Activated naive CD8-positive, alpha-beta T cell treated with anti-CD3 and anti-CD28 coated beads for 36 hours (primary cell): ENCODE measurements at places on chromosomes 6 and 20.

GRCh38 chr6:54285595-54285994, 22.6 kb upstream of the TINAG start:
- no peak overlapping the region for H3K27ac ChIP-seq
- no peaks in the 10 kb centered on the region for H3K4me1 ChIP-seq
- H3K27me3 ChIP-seq: no peaks in the 10 kb centered on the region
- DNase-seq: no peak
- no peak overlapping the region for H3K4me3 ChIP-seq

DNA sequence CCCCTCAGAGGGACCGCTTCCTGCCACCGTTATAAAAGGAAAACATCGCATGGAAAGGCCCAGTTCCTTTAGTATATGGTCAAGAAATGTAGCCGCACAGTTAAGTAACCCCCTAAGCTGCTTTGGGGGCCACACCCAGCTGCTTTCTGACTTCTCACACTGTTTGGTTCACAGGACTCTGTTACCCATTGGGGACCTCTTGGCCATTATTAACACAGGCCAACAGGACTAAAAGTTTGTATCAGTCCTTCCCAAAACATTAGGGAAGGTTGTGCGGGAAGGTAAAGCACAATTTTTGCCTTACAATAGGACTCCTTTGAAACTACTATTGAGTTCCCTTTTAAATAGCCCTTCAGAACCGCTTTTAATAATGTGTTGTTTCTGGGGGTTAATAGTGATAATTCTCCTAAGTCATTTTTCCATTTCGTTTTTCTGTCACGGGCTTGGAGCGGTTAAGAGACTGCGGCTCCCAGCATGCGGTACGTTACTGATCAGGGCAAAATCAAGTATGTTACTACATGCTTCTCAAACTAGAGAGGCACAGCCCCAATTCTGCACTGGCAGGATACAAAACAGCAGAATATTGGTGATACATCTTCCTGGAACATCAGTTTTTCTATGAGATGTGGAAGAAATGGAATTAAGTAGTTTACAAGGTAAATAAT, 668 bp upstream of the RPP40 start:
- H3K27me3 ChIP-seq: no peaks in the 10 kb centered on the region
- DNase-seq: no peak
- peak overlapping the region; percentile 98 for H3K27ac ChIP-seq
- peaks cover 12% of the 10 kb centered on the region for H3K4me1 ChIP-seq
- peak overlapping the region; percentile 95 for H3K4me3 ChIP-seq

DNA sequence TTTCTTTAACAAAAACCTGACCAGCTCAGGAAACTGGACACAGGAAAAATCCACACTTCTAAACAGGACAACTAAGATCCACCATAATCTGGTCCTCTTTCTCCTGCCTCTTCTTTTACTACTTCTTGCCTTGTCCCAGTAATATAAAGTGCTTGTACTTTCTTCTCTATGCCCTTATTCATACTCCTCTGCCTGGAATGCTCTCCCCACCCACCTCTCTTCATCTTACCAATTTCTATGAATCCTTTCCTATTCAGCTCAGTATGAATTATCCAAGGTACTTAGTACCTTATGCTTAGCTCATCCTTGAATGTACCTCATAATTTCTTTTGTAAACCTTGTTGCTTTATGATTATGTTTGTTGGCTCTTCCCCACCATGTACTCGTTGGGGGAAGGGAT, 159.4 kb downstream of the CDK19 start:
- peaks cover 2% of the 10 kb centered on the region for H3K36me3 ChIP-seq
- peaks cover 2% of the 10 kb centered on the region for H3K4me1 ChIP-seq
- DNase-seq: no peak
- no peak overlapping the region for H3K4me3 ChIP-seq

DNA sequence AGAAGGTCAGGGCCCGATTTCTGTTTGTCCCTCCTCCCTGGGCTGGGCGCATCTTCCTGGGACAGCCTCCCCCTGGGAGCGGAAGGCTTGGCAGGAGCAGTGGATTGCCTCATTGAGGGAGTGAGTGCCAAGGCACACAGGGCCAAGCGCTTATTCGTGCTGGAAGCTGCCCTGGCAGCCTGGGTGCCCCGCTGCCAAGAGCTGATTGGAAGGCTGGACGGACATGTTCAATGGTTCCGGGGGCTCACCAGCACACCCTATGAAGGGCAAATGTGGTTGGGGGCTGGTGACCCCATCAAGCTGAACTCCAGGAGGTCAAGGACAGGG, 10.3 kb upstream of the ZNF831 start:
- H3K36me3 ChIP-seq: peaks cover 23% of the 10 kb centered on the region
- no peak overlapping the region for H3K4me3 ChIP-seq
- no peaks in the 10 kb centered on the region for H3K27me3 ChIP-seq
- no peak for DNase-seq
- peaks cover 81% of the 10 kb centered on the region for H3K4me1 ChIP-seq
- H3K27ac ChIP-seq: no peak overlapping the region

DNA sequence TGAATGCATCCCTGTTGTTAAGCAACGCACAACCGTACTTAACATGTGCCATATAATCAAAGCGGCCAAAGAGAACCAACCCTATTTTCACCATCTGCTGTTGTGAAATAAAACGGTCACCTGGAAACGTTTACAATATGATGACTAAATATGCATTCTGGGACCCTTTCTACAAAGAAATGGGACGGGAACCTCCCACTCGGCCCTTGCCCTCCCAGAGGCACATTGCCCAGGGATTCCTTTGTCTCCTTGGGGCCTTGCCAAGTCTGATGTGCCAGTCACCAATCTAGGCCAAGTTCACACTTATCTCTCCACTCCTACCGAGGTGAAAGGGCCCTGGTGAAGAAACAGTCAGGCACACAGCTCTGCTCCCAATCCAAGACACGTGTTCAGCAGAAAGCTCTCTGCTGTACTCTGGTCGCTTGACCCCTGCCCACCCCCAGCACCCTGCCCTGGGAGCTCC, 427.4 kb upstream of the JARID2 start:
- H3K27ac ChIP-seq: no peak overlapping the region
- H3K4me3 ChIP-seq: no peak overlapping the region
- no peak for DNase-seq
- H3K4me1 ChIP-seq: peaks cover 5% of the 10 kb centered on the region
- H3K36me3 ChIP-seq: no peaks in the 10 kb centered on the region

DNA sequence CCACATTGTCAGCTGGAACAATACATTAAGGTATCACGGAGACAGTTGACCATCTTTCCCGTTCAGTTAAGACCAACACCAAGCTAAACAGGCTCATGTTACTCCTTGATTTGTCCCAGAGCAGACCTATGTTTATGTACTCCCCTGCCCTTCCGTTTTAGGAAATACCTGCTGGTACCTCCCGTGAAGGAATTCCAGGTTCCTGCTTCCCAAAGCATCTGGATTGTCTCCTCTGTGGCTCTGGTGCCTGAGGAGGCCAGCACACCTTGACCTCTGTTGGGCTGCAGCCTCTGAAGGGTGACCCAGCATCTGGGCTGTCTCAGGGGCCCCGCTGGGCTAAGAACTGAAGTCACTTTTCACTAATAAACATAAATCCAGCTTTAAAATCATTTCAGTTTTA, 647.8 kb upstream of the MARCKS start:
- H3K4me3 ChIP-seq: no peak overlapping the region
- H3K27me3 ChIP-seq: no peaks in the 10 kb centered on the region
- no peaks in the 10 kb centered on the region for H3K4me1 ChIP-seq
- H3K27ac ChIP-seq: no peak overlapping the region

- H3K36me3 ChIP-seq: peaks cover 16% of the 10 kb centered on the region
- H3K4me3 ChIP-seq: no peak overlapping the region
- H3K27me3 ChIP-seq: no peaks in the 10 kb centered on the region
- DNase-seq: no peak
Observed at GRCh38 chr20:59944726-59945125, 4.5 kb downstream of the FAM217B start.

- H3K4me3 ChIP-seq: no peak overlapping the region
- peaks cover 14% of the 10 kb centered on the region for H3K27me3 ChIP-seq
- no peaks in the 10 kb centered on the region for H3K4me1 ChIP-seq
Observed at GRCh38 chr20:38250609-38251008, 9.9 kb downstream of the KIAA1755 start.

GRCh38 chr6:96460052-96460700, 61.4 kb upstream of the UFL1 start:
- H3K27ac ChIP-seq: no peak overlapping the region
- H3K36me3 ChIP-seq: no peaks in the 10 kb centered on the region
- H3K27me3 ChIP-seq: no peaks in the 10 kb centered on the region
- no peak overlapping the region for H3K4me3 ChIP-seq
- no peak for DNase-seq

DNA sequence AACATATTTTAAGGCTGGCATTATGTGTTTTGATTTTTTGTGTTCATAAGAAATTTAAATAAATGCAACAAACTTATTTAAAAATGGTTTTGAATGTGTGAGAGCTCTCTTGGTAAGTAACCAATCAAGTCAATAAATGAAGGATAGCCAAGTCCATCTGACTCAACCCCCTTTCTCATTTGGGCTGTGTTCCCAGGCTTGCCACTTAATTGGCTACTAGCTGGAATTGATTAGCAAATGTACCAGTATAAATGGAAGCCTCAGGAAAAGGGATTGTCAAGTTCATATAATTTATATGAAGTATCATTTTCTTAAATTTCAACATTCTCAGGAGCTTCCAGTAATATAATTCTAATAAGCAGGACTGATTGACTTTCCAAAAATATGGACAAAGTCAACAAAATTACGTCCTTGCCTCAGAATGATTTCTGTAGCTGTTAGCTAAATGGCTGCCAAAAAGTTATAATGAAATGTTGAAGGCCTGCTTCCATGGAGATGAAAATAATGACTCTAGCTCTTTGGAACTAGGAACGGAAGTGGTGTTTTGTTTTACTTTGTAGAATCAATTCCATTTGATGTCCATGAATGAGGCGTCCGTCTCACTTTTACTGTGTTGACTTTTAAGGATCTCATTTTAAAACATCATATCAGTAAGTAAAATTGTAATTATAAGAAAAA, 614.9 kb downstream of the CDH26 start:
- no peak overlapping the region for H3K27ac ChIP-seq
- H3K36me3 ChIP-seq: no peaks in the 10 kb centered on the region
- DNase-seq: no peak
- no peak overlapping the region for H3K4me3 ChIP-seq

GRCh38 chr6:87053312-87053711, 41.6 kb downstream of the CGA start:
- H3K27ac ChIP-seq: no peak overlapping the region
- H3K36me3 ChIP-seq: no peaks in the 10 kb centered on the region
- H3K4me1 ChIP-seq: peaks cover 3% of the 10 kb centered on the region
- H3K4me3 ChIP-seq: no peak overlapping the region
- no peak for DNase-seq
- peaks cover 21% of the 10 kb centered on the region for H3K27me3 ChIP-seq

- peak; percentile 42 for DNase-seq
- peaks cover 35% of the 10 kb centered on the region for H3K4me1 ChIP-seq
- H3K4me3 ChIP-seq: peak overlapping the region; percentile 100
- peak overlapping the region; percentile 97 for H3K27ac ChIP-seq
- no peaks in the 10 kb centered on the region for H3K27me3 ChIP-seq
- peaks cover 26% of the 10 kb centered on the region for H3K36me3 ChIP-seq
Observed at GRCh38 chr6:169722362-169723199, 1.7 kb downstream of the PHF10 start.

GRCh38 chr20:47237715-47238114, 118.8 kb downstream of the ZMYND8 start:
- no peak overlapping the region for H3K27ac ChIP-seq
- no peaks in the 10 kb centered on the region for H3K4me1 ChIP-seq
- peaks cover 24% of the 10 kb centered on the region for H3K36me3 ChIP-seq
- DNase-seq: no peak
- no peaks in the 10 kb centered on the region for H3K27me3 ChIP-seq

DNA sequence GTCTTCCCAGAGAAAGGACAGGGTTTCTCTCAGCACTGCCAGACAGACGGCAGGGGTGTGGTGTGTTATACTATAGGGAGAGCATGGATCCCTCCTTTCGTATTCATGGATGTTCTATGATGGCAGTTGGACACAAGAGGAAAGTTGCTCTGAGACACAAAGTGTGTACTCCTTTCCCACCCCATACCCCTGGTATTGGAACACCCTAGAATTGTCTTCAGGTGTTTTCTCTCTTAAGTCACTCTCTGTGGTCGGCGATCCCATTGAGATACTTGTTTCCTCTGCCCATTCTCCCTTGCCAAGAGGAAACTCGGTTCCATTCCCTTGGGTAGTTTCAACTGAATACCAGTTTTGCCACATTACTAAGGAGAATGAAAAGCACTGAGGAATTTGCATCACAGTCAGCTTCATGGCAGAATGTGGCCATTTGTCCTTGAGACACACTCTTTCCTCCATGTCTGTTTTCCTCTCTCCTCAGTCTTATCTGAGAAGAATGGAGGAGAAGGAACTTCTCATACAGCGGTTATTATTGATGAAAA, 53.4 kb downstream of the RNF182 start:
- no peak overlapping the region for H3K4me3 ChIP-seq
- no peaks in the 10 kb centered on the region for H3K4me1 ChIP-seq
- H3K36me3 ChIP-seq: peaks cover 3% of the 10 kb centered on the region
- H3K27ac ChIP-seq: no peak overlapping the region
- peaks cover 10% of the 10 kb centered on the region for H3K27me3 ChIP-seq
- DNase-seq: no peak

DNA sequence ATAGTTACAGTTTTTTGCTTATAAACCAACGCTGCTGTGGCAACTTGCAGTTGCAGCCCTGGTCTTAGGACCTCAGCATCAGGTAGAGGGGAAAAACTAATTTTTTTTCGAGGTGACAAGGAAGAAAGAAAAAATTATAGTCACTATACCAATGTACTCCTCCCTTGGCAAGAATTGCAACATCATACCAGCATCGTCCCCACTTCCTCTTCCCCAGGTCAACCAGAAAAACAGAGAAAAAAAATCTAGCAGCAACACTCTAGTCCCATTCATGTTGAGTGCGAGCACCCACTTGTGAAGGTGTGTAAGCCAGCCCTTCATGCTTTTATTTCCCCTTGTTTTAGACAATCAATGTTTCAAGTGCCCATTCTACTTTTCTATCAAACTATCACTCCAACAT, 13.1 kb upstream of the DCBLD1 start:
- no peak for DNase-seq
- H3K4me3 ChIP-seq: no peak overlapping the region
- H3K27ac ChIP-seq: no peak overlapping the region
- H3K36me3 ChIP-seq: no peaks in the 10 kb centered on the region

DNA sequence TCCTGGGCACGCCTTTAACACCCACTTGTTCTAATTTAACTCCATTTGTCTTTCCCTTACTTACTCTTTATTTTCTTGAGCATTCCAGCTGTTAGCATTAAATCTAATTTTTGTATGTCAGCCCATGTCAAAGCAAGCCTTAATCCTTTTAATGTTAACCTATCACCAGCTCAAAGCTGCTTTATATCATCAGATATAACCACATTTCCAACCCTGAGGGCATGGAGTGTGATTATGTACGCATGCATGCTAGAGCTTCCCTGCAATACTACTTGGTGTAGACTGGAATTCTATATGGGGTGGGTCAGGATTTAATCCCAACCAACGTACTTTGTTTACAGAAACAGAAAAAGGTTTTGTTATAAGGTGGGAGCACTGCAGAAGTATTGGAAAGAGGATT, 139.4 kb upstream of the HMGN3 start:
- peaks cover 6% of the 10 kb centered on the region for H3K4me1 ChIP-seq
- H3K27ac ChIP-seq: no peak overlapping the region
- no peak overlapping the region for H3K4me3 ChIP-seq
- no peak for DNase-seq
